Sigmoid colon (tissue), 7 donors: ENCODE measurements at places on chromosomes 6 and 20. TPM values are rescaled to one million over a fixed set of nuclear protein-coding genes. Genes with fewer than 3 reads are reported as not detected.

- no peak for DNase-seq
Observed at GRCh38 chr6:24273096-24273870, 84.6 kb downstream of the DCDC2 start.

GRCh38 chr6:74805916-74806696 lies 399.7 kb downstream of the COL12A1 start:
- no peak for DNase-seq

DNA sequence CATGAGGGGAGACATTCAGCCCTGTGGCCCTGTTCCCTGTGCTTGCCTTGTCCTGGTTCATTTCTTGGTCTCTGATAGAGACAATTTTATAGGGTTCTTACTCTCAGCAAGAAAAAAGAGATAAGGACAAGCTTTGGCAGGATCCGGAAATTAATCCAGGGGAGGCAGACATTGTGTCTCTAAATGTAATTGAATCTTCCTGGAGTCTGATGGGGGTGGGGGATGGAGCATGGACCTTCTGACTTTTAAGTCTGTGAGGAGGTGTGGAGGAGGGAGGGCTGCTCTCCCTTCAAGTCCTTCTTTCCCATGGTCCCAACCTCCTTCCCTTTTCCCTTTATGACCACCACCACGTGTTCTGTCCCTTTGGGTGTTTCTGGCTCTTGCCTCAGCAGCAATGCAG lies 512.7 kb downstream of the DHX35 start:
- DNase-seq: no peak

GRCh38 chr6:127792616-127793015 lies 108.2 kb downstream of the THEMIS start:
- no peak for DNase-seq

The OR2J3 gene
- total RNA-seq: not detected

The OPN5 gene
- not detected for total RNA-seq

The PAK5 gene
- 0.28 TPM for total RNA-seq

DNA sequence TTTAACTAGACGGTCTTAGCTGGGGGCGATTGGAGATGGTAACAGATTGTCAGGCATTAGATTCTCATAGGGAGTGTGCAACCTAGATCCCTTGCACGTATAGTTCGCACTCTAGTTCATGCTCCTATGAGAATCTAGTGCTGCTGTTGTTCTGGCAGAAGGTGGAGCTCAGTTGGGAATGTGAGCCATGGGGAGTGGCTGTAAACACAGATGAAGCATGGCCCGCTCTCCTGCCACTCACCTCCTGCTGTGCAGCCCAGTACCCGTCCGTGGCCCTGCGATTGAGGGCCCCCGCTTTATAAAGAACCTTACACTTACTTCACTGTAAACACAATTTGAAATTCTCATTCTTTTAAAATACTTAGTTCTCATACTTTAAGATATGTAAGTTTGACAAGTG lies 339.4 kb downstream of the CDH26 start:
- DNase-seq: no peak

- DNase-seq: no peak
Observed at GRCh38 chr6:119179062-119179461, 100.6 kb upstream of the FAM184A start.

The ZSCAN26 gene
- 29.4 TPM for total RNA-seq

DNA sequence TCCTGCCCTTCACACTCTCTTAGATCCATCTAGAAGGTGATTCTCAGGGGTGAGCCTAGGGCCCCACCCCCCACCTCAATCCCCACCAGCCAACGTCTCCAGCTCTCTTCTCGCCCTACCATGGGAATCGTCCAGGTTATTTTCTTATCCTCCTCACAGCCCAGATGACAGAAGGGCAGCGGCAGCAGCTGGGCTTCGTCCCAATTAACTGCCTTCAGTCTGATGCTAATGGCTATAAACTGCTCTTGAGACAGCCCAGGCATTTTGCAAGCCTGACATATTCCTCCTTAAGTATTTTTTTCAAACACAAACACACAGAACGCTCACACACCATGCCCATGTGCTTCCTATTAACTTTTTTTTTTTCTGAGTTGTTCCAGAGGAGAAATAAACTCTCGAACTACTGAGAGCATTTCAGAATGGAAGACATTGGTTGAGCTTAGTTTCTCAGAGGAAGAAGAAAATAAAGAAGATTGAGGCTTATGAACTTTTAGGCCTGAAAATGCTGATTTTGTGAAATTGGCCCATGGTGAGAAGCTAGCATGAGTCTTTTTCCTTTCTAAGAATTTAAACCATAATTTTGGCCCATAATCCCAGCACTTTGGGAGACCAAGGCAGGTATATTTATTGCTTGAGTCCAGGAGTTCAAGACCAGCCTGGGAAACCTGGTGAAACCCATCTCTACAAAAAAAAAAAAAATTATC lies 124.6 kb downstream of the EYA2 start:
- DNase-seq: peak; percentile 87

The FAM162B gene
- 2.2 TPM for total RNA-seq

- no peak for DNase-seq
Observed at GRCh38 chr6:81735756-81736380, 16.6 kb downstream of the TENT5A start.
